GM12878 (cell line): ENCODE measurements at places on chromosomes 1 and 21.

GRCh38 chr1:192787914-192788585, 20.8 kb upstream of the RGS2 start:
- DNase-seq: no peak

DNA sequence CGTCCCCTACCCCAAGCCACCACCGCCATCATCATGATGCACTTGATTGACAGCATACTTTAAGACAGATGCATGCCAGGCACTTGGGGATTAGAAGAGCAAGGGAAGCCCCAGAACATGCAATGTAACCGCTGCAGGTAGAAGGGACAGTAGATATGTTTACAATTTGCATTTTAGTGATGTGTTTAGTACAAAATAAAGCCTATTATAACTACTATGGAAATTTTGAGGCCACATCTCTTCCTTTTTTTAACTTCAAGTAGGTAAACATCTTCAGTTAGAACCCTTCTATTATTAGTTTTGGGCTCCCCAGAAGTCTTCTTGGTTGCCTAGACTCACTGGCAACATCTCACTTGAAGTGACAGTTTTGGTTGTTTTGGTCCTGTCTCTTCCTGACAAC, 25.3 kb downstream of the CR1L start:
- peak; percentile 19 for DNase-seq

GRCh38 chr1:3774946-3775489, 2.5 kb downstream of the SMIM1 start:
- DNase-seq: no peak

GRCh38 chr1:110057963-110058518, 12.4 kb downstream of the ALX3 start:
- DNase-seq: no peak

GRCh38 chr1:82048596-82048995, 247.9 kb downstream of the ADGRL2 start:
- DNase-seq: no peak

- no peak for DNase-seq
These were observed 2.2 kb downstream of the MIGA1 start for GRCh38 chr1:77781683-77782082.

- DNase-seq: no peak
These were observed 36.7 kb upstream of the TMEM222 start for GRCh38 chr1:27285274-27285660.

GRCh38 chr21:38240129-38240528, 16.7 kb upstream of the KCNJ15 start:
- no peak for DNase-seq

DNA sequence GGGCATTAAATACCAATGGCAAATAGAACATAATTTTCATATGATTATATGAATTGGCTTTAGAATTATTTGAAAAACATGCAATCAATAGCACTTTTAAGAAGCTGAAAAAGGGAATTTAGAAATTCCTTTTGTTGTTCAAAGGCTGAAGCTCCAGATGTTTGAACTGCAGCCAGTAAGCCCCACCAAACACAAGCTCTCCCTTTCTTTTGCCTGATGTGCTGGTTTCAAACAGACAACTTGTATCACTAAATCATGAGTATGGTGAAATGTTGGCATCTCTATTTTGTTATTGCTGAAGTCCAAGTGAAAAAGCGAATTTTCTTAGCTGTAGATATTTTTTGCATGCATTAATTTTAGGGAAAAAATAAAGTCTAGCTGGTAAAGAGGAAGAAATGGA, 27.5 kb upstream of the NCAM2 start:
- no peak for DNase-seq

- peak; percentile 23 for DNase-seq
These were observed 252.7 kb downstream of the TTLL7 start for GRCh38 chr1:83746234-83746633.

DNA sequence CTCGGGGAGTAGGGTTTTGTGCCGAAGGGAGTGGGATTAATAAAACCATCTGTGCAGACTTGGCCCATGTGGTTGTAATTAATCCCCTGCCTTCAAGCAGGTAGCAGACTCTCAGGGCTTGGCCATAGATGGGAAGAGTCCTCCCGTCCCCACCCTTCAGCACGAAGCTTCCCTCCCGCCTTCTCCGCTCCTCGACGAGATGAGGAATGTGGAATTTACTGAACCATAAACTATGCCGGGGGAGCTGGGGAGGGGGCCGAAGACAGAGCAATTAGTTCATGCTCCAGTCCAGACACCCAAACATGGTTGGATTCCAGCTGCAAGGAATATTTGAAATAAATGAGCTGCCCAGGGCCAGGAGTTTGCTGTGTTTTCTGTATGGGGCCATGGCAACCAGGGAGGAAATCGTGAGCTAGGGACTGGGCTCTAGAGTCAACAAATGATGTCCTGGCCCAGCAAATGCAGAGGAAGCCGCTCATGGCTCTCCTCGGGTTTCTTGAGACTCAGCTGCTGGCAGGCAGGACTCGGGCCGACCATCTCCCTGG, 78.8 kb downstream of the SPSB1 start:
- DNase-seq: no peak

DNA sequence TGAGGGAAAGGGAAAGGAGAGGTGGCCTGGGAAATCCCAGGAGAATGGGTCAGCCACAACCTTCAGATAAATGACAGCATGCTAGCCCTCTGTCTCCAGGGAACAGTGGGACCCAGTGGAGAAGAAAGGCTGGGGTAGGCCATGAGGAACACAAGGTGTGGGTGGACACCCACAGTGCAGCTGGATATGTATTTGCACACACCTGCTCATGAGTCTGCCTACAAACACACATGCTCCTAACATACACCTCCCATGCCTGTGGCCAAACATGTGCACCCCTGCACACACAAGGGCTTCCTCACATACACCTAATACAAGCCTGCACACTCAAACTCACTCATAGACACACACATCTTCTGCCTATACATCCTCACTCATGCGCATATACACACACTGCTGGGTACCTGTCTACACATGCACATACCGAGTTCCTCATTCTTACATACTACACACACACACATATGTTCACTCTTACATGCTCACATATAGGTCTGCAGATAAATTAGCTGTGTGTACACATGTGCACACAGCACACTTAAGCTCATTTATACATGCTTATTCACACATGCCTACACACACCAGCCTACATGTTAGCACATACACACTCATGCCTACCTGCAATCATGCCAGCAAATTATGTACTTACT, 3.6 kb downstream of the C1orf216 start:
- DNase-seq: no peak

DNA sequence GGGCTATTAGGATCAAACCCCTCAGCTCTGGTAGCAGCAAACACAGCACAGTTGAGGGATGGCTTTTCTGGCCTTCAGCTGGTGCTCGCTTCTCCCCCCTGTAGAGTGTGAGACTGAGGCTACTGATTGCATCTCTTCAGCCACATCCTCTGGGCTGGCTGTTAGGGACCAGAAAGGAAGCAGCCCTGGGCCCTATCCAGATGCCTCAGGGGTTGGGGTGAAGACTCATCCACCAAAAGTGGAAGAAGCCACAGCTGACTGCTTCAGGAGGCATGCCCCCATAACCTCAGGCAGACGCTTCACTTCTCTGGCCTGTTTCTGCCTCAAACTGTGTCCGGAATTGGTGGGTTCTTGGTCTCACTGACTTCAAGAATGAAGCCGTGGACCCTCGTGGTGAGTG, 6.2 kb upstream of the TMEM200B start:
- no peak for DNase-seq

DNA sequence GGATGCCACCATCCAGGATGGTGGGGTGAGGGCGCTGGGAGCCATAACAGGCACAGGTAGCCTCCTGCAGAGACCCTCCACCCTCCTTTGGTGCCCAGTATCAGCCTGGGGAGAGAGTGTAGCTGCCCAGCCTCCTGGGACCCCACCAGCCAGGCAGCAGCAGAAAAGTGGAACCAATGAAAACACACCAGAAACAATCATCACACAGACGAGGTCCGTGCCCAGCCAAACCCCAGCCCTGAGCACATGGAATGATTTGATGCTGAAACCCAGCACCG, 285.1 kb downstream of the PTPRU start:
- no peak for DNase-seq

DNA sequence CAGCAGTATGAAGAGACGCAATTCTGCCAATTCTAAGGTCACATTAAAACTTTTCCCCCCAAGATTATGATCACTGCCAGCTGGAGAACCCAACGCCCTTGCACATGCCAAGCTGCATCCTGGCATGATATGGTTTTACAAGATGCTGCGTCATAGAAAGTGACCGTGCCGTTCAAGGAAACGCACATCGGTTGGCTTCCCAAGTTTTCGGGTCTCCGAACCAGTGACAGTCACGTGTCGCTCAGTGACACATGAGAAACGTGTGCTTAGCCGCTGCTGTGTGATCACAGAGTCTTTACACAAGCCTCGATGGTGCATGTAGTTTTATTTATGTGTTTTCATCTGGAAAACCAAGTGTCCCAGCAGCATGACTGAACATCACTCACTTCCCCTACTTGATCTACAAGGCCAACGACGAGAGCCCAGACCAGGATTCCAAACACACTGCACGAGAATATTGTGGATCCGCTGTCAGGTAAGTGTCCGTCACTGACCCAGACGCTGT, 7.4 kb downstream of the SMIM1 start:
- DNase-seq: no peak

DNA sequence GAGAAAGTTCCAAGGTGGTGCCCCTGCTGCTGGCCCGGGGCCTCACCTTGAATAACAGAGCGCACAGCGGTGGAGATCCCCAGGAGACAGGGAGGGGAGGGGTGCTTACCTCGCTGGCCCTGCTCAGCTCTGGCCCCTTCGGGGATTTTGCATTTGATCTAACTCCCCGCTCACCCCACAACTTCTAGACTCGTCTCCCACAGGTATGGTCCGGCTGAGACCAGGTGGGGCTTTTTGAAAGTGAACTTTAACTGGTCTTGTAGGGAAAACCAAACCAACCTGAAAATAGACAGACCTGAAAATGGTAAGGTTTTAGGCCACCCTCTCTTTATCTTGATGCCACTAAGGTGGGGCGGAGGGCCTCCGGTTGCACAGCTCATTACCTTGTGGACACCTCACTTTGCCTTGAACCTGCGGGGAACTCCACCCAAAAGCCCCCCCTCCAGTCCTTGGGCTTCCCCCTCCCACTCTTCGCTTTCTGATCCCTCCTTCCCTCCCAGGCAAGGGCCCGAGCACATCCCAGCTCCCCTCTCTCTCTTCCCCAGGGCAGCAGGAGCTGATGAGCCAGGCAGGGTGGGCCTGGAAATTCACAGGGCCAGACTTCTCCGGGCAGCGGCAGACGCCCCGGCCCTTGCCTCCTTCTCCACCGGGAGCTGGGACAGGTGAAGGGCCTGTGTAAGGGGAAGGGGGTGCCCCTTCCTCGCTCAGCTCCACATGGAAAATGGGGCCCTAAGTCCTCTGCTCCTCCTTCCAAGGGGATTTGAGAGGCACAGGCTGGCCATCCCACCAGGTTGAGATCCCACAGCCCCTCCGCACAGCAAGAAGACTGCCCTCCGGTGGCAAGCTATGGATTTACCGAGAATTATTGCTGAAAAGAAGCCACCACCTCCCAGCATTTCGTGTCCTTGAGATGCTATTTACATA, 16.1 kb downstream of the TNFRSF8 start:
- peak; percentile 82 for DNase-seq

DNA sequence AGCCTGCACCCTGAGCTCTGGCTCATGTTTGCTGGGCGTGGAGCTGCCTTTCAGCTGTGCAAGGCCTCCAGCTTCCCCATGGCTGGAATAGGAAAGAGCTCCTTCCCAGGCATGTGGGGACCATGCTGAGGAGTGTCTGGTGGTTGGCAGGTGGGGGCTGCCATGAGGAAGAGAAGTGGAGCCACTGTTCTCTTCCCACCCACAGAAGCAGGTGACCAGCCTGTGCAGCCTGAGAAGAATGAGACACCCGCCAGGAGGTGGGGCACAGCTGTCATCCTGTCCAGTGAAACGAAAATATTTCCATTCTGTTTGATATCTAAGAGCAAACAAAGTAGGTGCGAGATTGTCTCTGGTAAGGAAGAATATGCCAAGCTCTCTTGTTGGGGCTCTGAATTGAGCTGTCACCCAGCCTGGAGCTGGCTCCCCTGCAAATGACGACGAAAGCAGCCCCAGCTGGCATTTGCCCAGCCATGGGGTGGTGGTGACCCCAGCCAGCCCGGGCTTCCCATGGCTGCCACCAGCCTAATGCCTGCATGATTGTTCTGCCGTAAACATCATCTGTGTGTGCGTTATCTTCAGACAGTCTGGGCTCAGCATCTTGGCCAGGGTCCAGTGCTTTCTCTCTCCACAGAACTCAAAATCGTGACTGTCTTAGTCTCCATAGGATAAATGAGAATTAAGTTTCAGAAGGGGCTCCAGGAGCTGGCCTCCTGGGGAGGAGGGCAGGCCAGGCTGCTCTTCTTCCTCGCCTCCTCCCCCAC, 429.8 kb upstream of the VAMP3 start:
- no peak for DNase-seq

DNA sequence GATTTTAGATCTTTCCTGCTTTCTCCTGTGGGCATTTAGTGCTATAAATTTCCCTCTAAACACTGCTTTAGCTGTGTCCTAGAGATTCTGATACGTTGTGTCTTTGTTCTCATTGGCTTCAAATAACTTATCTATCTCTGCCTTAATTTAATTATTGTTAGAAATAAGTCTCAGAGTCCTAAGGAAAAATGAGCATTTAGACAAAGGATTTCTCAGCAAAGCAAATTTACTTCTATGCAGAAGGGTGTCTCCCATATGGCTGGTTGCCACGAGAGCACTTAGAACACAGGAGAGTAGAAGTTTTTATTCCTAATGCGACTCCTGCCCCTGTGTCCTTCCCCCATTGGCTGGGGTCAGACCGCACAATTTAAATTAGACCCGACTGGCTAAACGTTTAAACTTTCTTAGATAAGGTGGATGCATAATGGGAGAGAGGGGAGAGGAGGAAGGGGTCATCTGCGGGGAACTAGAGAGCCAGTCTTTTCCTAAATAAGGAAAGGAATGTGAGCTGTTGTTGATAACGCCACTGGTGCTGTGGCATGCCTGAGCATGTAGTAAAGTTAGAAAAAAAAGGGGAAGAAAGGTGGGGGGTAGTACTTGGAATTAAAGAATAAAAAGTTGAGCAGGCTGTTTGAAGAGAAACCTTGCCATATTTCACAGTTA, 170.2 kb downstream of the DYRK1A start:
- no peak for DNase-seq

DNA sequence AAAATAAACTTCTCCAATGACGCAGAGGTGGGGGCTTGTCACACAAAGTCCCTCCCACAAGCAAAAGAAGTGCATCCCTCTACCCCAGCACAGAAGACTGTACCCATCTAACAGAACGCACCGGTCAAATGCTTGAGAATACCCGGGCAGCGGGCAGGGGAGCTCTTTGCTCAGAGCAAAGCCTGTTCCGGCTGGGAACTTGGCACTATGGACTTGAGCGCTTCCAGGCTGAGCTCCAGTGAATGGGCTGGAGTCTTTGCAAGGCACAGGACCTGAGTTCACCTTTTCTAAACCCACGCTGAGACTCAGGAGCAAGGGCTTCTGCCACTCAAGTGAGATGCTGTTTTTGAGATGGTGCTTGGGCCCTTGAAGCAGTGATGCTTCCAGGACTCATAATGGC, 20.3 kb downstream of the RHBG start:
- no peak for DNase-seq

GRCh38 chr1:186689376-186689775, 9.2 kb upstream of the PTGS2 start:
- no peak for DNase-seq

- no peak for DNase-seq
These were observed 32.9 kb downstream of the ARHGEF10L start for GRCh38 chr1:17572264-17572985.

GRCh38 chr1:22449636-22450035, 2.0 kb upstream of the ZBTB40 start:
- no peak for DNase-seq
